ENCODE measurements at places on chromosomes 3 and 15. TPM values are rescaled to one million over a fixed set of nuclear protein-coding genes. Genes with fewer than 3 reads are reported as not detected.

Gene CSTA
- total RNA-seq = 1.7 TPM

Gene CADM2
- total RNA-seq = not detected

Gene SLC22A13
- total RNA-seq = not detected

Gene TRPM1
- total RNA-seq = 0.03 TPM

Gene TMC3
- total RNA-seq = not detected

Gene ISL2
- total RNA-seq = 0.57 TPM

Gene MESD
- total RNA-seq = 25.2 TPM

Gene CLDN11
- total RNA-seq = not detected

Gene ZIC1
- total RNA-seq = not detected

Gene TM4SF1
- 543 TPM for total RNA-seq

Gene LTK
- not detected for total RNA-seq

Gene NCEH1
- total RNA-seq = 49.9 TPM

Gene KBTBD12
- total RNA-seq = not detected

Data from HT1080 (cell line).